Activated T-helper 1 cell treated with Interleukin-2 at 50 U/mL for 16 hours (primary cell): ENCODE measurements at places on chromosomes 6 and 20.

DNA sequence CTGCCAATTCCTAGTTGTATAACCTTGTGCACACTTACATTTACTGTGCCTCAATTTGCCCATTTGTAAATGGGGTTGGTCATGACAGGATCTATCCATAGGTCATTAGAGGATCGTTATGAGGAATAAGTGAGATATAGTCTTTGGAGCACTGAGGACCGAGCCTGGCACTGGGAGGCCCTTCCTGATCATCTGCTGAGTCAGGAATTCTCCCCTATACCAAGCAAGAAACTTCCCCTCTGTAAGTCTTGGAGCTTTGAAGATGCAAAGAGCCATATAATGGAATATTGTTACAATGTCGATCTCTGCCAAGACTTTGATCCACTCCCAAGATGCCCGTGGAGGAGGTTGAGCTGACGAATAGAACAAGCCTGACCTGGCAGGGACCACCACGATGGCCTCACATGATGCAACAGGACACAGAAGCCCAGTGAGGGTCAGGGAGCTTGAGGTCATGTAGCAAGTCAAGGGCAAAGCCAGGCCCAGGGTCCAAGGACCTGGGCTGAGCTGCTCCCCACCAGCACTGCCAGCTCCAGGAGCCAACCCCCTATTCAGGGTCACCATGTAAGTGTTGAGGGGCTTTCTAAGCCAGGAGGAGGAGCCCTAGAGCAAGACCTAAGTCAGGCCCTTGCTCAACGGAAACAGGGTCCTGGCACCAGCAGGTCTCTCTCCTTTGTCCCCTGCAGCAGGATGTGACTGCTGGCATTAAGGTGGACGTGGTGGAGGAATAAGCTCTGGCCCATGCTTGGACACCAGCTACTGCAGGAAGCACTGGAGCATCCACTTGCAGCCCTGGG lies 16.7 kb downstream of the PDRG1 start:
- no peak for DNase-seq

- DNase-seq = no peak
Measured at GRCh38 chr6:108117427-108118358, 43.2 kb upstream of the OSTM1 start.

DNA sequence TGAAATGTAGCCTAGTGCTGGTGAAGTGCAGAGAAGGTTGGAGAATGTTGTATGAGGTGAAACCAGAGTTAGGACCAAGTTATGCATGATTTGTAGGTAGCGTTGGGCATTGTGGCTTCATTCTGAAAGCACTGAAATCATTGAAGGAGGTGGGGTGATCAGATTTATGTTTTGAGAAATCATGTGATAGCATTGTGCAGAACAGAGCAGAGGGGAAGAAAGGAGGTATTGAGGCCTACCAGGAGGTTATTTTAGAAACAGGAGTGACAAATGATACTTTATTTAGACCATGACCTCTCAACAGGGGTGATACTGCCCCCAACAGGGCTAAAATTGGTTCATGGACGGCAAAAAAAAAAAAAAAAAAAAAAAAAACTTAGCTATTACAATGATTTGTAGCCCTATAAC lies 15.6 kb upstream of the HMGN3 start:
- DNase-seq = no peak

GRCh38 chr20:34980543-34981233 lies 25.0 kb downstream of the MYH7B start:
- DNase-seq = no peak

DNA sequence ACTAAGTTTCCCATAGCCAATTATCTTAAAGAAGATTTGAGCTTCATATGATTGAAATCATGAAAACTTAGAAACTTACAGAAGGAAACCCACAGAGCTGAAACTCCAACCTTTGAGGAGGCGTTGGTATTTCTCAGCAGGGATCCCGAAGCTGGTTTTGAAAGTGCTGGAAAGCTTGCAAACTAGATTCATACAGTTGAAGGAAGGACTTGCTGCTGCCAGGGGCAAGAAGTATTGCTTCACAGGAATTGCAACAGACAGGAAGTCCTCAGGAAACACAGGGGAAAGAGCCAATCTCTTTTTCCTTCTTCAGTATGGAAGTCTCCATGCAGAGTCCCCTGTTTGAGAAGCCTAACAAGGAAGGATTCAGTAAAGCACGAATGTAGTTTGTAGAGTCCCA lies 419.7 kb downstream of the CD109 start:
- DNase-seq = no peak

- no peak for DNase-seq
Measured at GRCh38 chr6:20220359-20220758, 8.1 kb upstream of the MBOAT1 start.

DNA sequence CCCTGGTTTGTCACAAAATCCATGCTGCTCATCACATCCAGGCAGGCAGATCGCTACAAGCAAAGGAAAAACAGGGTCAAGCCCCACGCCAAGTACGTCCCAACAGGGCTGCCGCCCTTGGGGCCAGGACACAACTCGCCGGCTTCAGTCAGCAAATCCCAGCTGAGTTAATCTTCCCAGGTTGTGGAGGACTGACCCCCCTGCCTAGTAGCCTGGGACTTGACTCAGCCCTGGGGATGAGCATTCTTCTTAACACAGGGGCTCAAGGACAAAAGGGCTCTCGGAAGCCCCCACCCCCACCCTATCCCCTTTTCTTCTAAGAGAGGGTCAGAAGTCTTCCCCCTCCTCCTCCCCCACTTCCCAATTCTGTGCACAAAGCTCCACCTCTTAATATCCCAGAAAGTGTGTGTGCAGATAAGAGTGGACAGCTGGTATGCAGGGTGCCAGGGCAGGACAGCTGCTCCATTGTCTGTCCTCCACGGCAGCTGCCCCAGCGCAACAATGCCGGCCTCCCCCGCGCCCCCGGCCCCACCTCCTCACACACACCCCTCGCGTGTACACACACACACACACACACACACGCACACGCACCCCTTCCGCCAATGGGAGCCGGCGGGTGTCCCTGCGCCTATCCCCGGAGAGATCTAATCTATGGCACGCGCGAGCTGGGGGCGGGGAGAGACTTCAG lies 4.5 kb downstream of the DLL1 start:
- no peak for DNase-seq

DNA sequence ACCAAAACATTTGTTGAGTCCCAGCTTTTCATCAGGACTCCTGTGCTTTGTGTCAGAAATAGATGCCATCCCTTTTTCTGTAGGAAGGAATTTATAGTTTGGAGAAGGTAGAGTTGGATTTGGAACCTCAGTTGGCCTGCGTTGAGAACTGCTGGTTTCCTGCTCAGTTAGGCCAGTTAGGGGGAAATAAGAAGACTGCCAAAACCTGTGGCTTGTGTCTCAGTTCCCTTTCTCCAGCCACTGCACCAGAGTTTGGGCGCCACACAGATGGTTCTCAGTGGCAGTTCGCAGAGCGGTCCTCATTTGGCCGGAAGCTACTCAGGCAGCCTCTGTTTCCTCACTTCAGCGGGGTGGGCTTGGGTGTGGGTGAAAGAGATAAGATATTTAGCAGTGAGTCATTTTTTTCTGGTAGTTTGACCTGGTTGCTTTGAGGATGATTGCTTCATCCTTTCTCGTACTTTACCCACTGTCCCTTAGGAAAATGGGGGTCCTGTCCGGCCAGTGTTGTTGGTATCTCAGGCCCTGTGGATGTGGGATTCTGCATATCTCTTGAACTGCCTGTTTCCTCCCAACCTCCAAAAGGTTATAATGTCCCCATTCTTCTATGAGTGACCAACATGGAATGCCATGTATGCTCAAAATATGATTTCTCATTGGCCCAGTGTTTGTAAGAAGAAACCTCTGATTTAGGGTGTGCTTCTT lies 53.7 kb downstream of the JARID2 start:
- DNase-seq = no peak

DNA sequence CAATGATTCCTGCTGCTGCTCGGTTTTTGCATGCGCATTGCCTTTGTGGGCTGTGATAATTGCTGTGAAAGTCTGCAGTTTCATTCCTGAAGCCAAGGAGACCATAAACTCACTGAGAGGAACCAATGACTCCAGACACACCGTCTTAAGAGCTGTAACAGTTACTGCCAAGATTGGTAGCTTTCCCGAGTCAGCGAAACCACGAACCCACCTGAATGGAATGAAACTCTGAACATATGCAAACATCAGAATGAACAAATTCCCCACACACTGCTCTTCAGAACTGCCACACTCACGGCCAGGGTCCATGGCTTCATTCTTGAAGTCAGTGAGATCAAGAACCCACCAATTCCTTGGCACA lies 37.7 kb downstream of the TRIM27 start:
- no peak for DNase-seq

GRCh38 chr6:136166815-136167214 lies 83.3 kb downstream of the MTFR2 start:
- no peak for DNase-seq

- peak; percentile 13 for DNase-seq
Measured at GRCh38 chr6:149750136-149750609, 632 bp downstream of the PCMT1 start.

DNA sequence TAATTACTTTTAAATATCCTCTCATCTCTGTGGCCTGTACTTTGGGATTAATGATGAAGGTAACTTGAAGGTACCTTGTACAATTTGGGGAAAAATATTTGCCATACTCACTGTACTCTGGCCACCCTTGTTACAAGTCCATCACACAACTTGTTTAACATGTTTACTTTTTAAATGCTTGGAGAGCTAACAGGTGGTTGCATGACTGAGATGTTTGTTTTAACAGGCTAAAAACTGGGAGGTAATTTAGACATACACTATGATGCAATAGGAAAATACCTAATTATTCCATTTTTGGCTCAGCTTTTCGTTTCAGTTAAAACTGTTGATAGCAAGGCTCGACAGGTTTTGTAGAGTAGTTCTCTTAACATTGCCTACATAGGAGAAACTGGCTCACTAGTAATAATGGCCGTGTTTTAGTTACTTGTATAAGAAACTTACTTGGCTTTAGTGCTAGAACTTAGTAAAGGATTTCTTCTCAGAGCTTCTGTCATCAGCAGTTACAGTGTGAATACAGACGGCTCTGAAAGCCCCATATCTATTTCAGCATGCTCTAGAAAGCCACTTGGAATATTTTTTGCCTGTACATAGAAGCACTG lies 489.8 kb upstream of the SOX4 start:
- no peak for DNase-seq

DNA sequence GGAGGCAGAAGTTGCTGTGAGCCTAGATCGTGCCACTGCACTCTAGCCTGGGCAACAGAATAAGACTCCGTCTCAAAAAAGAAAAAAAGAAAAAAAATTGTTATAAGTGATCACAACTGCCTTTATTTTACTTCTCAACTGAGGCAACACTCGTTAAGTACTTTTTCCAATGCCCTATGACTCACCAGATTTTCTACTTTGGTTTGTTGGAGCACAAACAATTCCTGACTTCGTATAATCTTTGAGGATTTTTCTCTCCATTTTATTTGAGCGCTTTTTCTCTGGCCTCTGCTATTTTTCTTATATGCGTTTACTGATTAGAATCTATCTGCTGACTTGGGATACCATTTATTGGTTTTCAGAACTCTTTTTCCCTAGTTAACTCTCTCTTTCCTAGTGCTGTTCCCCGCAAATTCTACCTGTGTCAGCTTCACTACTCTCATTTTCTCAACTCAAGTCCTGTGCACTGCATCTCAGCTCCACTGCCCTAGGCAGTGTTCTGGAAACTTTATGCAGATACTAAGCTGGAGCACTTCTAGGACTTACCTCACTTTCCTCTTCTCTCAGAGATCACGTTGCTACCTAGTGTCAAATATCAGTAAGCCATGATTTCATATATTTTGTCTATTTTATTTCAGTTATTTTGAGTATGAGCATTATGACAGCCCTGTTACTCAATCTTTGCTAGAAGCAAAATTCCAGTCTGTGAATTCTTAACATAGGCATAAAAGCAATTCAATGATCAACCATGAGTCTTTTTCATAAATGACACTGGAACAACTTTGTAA lies 1120.1 kb upstream of the CITED2 start:
- no peak for DNase-seq
